Smooth muscle cell of trachea (primary cell): ENCODE measurements at places on chromosomes 7 and 10. TPM values are rescaled to one million over a fixed set of nuclear protein-coding genes. Genes with fewer than 3 reads are reported as not detected.

The ST8SIA6 gene
- 0.17 TPM in 1 of 2 replicates, not detected in the other for total RNA-seq

The EDRF1 gene
- 21.0 and 27.9 TPM in 2 replicates for total RNA-seq

The ZNF804B gene
- total RNA-seq: not detected in 2 replicates

The TEX47 gene
- total RNA-seq: not detected in 2 replicates

The SPDYE2B gene
- not detected in 2 replicates for total RNA-seq

The TRDMT1 gene
- 5.1 and 9.2 TPM in 2 replicates for total RNA-seq

The MEPCE gene
- total RNA-seq: 31.6 and 38.2 TPM in 2 replicates

The MINPP1 gene
- 36.4 and 52.4 TPM in 2 replicates for total RNA-seq

The ARID5B gene
- 92.2 and 105 TPM in 2 replicates for total RNA-seq

The AKR1B15 gene
- total RNA-seq: under 0.01 TPM in 1 of 2 replicates, not detected in the other

The FBXL13 gene
- 0.99 and 1.5 TPM in 2 replicates for total RNA-seq

The COL13A1 gene
- 17.2 and 21.5 TPM in 2 replicates for total RNA-seq

The SLC26A3 gene
- total RNA-seq: not detected in 2 replicates

The EZH2 gene
- 4.3 and 16.6 TPM in 2 replicates for total RNA-seq

The AUTS2 gene
- total RNA-seq: 3.5 and 5.1 TPM in 2 replicates

The PLEKHS1 gene
- total RNA-seq: under 0.01 TPM in 1 of 2 replicates, not detected in the other
